Germinal center (tissue), 1 donor: ENCODE measurements at places on chromosomes 6 and 20.

- no peak for DNase-seq
These were observed 3.9 kb downstream of the LPIN3 start for GRCh38 chr20:41344477-41344876.

GRCh38 chr6:140966676-140967075 lies 1166.0 kb upstream of the GJE1 start:
- no peak for DNase-seq

DNA sequence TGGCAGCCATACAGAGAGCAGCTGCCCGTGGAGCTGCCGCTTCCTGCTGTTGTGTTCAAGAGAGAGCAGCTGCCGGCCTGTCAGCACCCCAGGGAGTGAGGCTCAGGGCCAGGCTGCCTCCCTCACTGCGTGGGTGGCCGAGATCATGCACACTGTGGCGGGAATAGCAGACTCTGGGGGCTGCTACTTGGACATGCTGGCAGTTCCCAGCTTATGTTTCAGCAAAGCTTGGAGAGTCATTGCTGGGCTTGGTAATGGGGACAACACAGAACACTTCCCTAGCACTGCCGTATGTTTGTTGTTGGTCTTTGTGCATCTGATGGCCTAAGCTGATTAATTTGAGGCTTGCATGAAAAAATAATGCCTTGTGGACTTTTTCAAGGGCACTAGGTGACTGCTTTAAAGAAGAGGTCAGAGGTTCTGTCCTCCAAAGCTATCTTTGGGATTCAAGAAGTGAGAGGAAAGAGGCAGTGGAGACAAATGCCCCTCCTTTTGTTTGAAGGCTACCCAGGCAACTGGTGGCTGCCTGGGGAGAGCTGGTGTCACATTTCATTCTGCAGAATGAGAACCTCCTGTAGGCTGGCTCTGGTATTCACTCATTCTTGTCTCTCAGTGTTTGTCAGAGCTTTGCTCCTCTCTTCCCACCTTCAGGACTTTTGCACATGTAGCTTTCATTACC lies 18.8 kb downstream of the MRAP2 start:
- DNase-seq = no peak

DNA sequence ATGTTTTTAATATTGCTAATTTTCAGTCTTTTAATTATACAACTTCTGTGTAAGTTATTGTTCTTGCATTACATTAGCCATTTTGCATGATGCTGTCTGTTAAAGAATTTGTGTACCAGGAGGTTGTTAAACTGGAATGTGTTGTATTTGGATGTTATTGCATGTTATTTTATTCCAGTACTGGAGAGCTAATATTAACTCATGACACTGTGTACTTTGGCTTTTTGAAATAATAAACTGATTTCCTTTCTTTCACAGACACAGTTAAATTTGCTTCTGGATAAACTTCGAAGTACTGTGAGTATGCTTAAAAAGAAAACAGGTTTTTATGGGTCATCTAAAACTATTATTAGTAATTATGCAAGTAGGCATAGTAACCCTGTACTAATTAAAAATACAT lies 121.3 kb downstream of the MYO6 start:
- no peak for DNase-seq

DNA sequence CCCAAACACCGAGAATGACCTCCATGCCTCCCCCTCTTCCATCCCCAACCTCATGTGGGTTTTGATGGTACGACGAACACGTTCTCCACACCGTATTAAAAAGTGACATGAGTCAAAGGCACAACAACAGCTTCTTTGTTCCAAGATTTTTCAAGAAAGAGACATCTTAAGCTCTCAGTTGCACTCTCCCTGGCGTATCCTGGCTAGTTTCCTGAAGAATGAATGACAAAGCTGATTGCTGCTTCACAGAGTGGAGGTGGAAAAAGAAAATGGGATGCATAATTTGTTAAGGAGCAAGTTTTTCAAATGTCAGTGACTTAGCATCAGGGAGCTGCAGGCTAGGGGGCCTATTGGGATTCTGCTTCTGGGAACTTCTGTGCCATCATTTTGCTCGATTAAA lies 95.5 kb downstream of the STK35 start:
- DNase-seq = no peak

DNA sequence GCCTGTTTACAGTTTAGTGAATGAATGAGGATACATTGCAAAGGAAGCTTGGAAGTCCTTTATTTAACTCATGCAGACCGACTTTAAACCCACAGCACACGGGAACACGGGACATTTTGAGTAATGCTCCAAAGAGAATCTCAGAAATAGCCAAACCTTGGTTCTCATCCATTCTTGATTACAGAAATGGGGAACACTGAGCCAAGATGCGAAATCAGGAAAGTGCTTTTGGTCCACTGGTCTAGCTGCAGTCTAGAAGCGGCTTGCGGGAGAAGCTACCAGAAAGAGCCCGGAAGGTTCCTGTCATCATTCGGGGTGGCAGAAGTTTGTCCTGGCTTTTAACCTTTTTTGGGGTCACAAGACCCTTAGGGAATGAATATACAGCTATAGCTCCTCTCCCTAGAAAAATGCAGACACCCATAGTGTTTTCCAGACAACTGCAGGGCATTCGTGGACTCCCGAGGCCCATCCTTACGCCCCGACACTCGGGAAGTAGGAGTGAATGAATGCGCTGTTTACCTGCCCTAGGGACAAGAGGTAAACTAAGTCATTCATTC lies 475 bp upstream of the TMEM181 start:
- DNase-seq = no peak

DNA sequence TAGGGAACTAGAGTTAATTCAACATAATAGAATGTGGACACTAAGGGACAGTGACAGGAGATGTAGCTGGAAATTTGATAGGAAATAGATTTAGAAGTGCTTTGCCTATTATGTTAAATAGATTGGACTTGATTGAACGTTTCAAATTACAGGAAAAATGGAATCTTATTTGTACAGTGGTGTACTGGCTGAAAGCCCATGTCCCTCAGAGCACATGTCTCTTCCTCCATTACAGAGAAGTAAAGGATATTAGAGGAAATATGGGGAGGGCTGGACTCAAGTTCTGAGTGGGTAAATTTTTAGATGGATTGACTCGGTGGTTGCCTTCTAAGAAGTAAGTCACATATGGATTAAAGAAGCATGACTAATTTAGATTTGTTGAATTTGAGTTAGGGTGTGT lies 11.4 kb downstream of the PKIB start:
- DNase-seq = no peak

DNA sequence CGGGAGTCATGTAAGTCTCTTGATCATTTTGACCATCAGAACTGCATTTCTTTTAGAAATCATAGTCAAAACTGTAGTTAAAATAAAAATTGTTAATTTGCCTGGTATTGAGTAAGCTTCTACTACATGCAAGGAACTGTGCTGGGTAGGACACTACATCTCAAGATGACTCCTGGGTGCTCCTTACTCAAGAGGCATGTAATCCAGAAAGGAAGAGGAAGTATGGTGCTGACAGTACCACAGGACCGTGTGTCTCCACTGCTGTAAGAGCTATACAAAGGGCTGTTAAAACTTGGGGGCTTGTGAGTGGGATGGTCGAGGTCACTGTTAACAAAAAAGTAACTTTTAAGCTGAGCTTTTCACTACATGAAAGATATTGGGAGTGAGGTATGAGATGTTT lies 508.3 kb upstream of the SOX4 start:
- DNase-seq = no peak

GRCh38 chr20:37350649-37351574 lies 5.0 kb downstream of the SRC start:
- no peak for DNase-seq

DNA sequence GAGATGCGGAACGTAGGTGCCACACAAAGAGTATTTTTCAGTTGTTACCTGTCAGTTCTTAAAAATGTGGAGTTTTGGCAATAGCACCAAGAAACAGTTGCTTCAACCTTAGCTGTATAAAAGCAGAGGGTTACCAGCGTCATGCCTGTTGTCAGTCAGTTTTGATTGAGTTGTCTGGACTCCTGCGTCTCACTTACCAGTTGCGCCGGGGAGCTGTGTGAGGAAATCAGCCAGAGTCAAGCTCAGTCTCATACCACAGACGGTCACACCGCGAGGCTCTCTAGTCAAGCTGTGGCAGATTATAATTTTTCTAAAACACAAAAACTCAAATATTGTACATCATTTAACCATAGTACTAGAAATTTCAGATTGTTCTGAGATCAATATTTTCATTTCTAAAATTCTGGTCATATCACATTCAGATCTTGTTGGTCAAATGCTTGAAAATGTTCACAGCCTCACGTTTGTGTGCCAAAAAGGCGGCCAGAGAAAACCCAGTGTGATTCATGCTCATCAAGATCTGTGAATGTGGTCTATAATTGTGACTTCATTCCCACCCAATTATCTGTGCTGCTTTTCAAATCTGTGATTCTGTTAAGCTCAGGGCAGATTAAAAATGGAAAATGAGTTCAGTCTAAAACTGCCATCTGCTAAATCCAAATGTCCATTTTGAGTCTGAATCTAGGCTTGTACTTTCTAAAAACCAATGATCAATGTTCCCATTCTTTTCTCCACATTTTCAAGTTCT lies 37.5 kb downstream of the SASH1 start:
- no peak for DNase-seq

DNA sequence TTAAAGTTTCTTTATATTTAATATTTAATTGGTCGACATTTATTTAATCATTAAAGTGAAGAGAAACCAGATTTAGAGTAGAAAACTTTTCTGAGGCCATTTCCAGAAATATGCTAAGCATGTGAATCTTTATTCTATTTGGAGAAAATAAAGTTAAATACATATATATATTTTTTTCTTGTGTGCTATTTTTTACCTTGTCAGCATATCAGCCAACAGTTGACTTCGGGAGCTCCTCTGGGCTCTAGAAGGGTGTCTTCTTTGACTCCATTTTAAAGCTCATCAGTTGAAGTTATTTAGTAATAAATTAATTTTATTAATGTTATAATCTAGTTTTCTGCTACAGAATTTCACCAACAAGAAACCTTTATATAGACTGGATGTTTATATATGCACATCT lies 73.1 kb downstream of the SH3BGRL2 start:
- DNase-seq = no peak
